Mucosa of gallbladder (tissue), 1 donor: ENCODE measurements at places on chromosomes 1 and 21. TPM values are rescaled to one million over a fixed set of nuclear protein-coding genes. Genes with fewer than 3 reads are reported as not detected.

The CD1B gene
- not detected for total RNA-seq

The CAMSAP2 gene
- total RNA-seq = 21.4 TPM

The ENAH gene
- 258 TPM for total RNA-seq

The UBASH3A gene
- total RNA-seq = 2.0 TPM

The SPRR2E gene
- not detected for total RNA-seq
